ENCODE measurements at places on chromosomes 3 and 15.

- no peak for DNase-seq
Measured at GRCh38 chr15:41993472-41994170, 21.3 kb upstream of the EHD4 start.

DNA sequence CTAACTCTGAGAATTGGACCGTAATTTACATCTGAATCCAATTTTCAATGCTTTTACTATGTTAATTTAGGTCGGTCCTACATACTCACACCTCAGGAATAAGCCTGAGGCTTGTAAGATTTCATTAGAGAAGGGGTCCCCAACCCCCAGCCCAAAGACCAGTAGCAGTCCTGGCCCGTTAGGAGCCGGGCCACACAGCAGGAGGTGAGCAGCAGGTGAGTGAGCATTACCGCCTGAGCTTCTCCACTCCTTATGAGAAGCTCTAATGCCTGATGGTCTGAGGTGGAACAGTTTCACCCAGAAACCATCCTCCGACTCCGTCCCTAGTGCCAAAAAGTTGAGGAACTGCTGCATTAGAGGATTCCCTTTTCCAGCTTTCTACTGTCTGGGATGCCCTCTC, 757.3 kb downstream of the SI start:
- DNase-seq: no peak

DNA sequence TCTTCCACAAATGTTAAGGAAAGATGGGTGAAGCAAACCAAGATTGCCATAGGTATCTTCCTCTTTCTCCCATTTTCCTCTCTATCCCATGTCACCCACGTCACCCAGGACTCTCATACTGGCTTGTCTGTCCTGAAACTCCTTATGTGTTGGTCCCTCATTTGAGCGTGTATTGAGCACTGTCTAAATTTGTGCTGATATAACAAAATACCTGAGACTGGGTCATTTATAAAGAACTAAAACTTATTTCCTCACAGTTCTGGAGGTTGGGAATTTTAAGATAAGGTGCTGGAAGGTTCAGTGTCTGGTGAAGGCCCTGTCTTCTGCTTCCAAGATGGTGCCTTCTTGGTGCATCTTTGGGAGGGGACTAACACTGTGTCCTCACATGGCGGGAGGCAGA, 186.9 kb upstream of the SLC24A5 start:
- no peak for DNase-seq

DNA sequence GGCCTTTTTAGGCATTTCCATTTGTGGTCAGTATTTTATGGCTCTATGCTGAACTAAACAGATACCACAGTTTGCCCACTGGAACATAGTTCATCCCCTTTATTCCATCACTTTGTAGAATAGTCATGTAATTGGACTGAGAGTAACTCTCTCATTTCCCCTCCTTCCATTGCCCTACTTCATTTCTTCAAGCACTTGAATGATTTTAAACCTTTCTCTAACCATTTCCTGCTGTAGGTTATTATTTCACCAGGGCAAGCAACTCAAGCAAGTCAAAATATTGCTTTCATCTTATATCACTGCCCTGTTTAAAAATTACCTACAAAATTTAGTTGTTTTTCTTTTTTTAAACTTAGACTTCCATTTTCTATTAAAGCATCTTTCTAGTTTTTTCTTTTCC, 177.0 kb downstream of the RAP2B start:
- no peak for DNase-seq

- DNase-seq: no peak
Measured at GRCh38 chr3:158696618-158697017, 24.2 kb upstream of the LXN start.

DNA sequence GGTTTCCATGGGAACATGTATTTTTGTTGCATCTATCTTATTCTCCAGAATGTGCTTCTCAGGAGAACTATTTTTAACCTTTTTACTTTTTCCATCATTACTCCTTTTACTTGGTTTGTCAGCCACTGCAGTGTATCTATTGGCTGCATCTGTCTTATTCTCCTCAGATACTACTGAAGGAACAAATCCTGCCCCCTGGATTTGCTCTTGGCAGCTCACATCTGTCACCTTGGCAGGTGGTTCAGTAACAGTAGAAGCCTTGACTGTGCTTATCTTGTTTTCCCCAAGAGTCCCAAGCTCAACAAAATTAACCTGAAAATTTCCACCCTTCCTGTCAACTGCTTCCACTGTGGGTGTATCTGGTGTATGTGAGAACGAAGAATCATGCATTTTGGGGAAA, 106.0 kb downstream of the MAP4 start:
- DNase-seq: peak; percentile 21

DNA sequence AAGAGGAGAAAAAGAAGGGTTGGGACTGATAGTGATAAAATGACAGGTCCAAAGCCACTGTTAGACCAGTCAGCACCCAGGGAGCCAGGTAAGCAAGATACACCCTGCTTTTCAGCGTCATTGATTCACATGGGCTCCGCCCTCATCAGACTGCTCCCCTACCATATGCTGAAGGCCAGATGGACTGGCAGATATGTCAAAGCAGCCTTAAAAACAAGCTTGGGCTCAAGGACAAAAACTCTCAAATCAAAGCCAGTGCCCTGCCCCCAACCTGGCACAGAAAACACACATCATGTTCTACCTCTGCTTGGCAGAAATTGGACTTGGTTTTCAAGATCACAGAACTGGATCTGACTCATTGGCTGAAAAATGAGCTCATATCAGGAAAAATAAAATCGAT, 33.4 kb downstream of the SH3BP5 start:
- no peak for DNase-seq

DNA sequence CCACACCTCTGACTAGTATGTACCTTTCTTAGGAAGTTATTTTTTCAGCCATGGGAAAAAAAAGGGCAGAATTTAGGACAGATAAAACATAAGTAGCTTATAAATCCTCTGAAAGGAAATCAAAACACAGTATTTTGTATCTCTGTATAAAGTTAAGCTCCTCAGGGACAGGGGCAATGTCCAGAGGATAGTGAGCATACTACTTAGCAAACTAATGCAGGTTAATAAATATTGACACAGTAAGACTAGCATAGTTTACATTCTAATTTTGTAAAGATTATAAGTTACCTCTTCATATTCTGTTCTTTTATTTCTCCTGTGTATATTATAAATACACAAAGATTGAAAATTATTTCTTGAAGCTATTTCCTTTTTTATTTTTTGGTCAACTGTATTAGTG, 2.1 kb downstream of the UBE3A start:
- no peak for DNase-seq

GRCh38 chr3:160355826-160356225, 43.2 kb downstream of the IFT80 start:
- DNase-seq: no peak

DNA sequence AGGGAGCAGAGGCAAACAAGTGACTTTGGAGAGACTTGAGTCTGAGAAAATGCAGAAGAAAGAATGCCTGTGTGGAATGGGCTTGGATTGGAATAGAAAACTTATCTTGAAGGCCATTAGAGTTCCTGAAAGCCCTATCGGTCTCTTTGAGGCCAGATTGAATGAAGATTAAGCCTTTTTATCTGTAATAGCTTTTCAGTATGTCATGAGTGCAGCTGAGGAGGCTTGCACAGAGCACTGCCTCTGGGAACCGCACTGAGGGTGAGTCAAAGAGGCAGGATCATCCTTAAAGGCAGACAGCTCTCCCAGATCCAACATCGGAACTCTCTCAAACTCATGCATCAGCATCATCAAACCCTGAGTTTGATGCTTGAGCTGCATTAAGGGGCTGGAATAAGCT, 515.2 kb downstream of the NTRK3 start:
- DNase-seq: no peak

DNA sequence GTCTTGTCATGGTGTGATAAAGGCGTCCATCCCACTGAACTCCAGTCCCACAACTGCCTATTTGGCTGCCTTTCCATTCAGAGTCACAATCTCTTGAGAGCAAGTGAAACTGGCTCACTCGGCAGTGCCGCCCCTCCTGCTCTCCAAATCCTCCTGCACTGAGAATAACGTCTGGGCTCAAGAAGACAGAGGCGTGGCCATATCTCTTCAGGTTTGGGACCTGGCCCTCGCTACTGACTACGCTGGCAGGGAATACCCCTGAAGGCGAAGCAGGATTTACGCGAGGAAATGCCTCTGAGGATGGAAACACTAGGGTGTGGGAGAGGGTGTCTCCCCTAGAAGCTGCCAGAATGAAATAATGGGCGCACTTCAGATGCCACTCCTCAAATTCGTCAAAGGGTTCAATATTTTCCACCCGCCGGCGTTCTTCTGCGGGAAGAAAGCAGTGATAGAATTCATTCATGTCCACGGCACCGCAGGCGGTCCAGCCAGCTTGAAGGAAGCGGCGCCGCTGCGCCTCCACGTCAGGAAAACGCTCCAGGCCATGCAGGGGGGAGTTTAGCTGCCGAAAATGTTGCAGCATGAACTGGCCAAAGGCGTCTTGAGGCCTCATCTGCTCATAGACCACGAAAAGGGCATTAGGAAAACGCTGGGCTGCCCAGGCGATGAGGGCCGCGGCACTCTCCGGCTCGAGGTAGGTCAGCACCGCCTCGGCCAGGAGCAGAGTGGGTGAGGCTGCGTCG, 985 bp downstream of the LCMT2 start:
- peak; percentile 15 for DNase-seq

DNA sequence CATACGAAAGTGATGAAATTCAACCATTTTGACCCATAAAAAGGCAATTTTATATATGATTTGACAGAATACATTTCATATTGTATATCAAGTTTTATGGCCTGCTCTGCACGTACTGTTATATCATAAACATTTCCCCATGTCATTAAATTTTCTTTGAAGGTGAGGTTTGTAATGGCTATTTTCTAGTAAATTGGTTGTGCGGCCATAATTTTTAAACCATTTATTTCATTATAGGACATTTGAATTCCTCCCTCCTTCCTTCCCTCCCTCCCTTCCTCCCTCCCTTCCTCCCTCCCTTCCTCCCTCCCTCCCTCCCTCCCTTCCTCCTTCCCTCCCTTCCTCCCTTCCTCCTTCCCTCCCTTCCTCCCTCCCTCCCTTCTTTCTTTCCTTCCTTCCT, 87.4 kb upstream of the AGBL1 start:
- no peak for DNase-seq

GRCh38 chr3:161323926-161324621, 47.2 kb downstream of the SPTSSB start:
- DNase-seq: no peak

DNA sequence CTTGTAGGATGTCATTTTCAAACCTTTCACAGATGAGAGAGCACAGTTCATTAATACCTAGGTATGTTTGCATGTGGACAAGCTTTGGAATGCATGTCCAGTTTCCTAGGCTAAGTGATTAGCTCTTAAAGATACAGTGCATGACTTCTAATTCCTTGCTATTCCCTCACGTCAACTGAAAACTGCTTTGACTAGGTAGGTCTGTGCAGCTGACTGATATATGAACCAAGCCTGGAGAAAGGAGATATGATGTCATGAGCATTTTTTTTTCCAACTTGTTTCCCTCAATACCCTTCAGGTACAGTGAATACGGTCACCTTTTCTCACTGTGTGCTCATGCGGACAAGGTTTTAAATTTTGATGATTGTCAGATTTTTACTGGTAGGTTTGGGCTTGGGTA, 41.6 kb upstream of the TASOR start:
- DNase-seq: no peak

- DNase-seq: no peak
Measured at GRCh38 chr15:44102675-44103254, 92.3 kb downstream of the FRMD5 start.

DNA sequence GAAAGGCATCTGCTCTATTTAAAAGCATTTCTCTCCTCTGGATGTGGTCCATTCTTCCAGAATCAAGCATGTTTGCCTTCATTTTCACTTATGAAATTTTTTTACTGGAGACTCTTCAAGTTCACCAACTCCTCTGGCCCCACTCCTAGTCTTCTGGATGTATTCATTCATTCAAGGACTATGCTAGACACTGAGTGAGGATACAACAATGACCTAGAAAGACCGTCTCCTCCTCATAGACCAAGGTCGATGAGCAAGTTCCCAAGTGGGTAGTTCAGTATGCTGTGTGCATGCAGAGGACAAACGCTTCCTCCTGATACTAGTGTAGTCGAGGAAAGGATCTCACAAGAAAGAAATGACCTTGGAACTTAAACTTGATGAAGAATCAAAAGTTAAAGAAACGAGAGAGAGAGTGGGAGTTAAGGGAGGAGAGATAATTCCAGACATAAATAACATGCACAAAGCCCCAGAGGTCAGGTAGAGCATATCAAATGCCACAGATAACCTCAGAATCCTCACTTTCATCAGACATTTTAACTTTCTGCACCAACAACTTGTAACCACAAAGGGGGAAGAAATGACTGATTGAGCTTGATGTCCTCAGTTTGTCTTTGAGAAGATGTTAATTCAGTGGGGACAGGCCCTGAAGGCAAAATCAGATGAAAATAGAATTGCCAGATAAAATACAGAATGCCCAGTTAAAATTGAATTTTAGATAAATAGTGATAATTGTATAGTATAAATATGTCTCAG, 149.4 kb downstream of the IMPG2 start:
- DNase-seq: no peak

- DNase-seq: no peak
Measured at GRCh38 chr3:95899911-95900310, 914.5 kb upstream of the EPHA6 start.

GRCh38 chr15:90266485-90266884, 1.0 kb downstream of the NGRN start:
- DNase-seq: no peak

GRCh38 chr3:79983118-79983517, 215.3 kb upstream of the ROBO1 start:
- DNase-seq: no peak

DNA sequence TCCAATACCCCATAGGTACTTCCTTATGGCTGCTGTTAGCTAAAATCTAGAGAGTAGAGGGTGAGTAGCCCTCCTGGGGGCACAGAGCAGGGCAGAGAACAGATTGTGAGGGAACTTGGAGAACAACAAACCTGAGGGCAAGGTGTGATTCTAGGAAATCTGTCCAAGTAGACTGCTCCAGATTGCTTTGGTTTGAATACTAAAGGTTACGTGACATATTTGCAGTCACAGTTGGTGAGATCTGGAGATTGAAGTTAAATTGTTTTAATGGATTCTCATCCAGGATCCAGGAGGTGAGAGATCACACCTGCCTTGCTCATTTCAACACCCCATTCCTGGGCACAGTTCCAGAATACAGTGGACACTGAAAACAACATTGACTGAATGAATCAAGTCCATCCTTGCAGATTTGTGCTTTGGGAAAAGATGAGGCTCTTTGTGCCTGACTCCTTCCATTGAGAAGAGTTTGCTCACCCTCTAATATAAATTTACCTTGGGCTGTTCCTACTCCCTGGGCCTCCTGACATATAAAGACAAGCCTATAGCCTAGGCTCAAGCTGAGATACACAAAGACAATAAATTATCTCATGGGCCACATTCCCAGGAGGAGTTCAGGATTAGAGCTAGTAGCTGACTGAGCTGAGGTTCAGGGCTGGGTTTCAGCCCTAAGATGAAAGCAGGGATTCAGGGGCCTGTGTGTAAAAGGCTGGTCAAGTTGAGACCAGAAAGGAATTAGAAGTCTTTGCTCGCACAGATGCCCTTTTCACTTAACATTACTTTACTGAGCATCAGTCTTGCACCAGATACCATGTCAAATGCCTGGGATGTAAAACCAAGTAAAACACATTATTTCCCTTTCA, 400.9 kb upstream of the MCTP2 start:
- no peak for DNase-seq

GRCh38 chr15:36877294-36877693, 223.1 kb downstream of the MEIS2 start:
- DNase-seq: no peak

- no peak for DNase-seq
Measured at GRCh38 chr15:44468709-44469385, 41.4 kb downstream of the CTDSPL2 start.
